Stimulated activated CD4-positive, alpha-beta T cell treated with anti-CD3 and anti-CD28 coated beads, Interleukin-1b, Interleukin-23, amount 100 ng/mL, for 1 hour (primary cell): ENCODE measurements at places on chromosomes 4 and X.

- no peak for DNase-seq
Observed at GRCh38 chr4:151865312-151865711, 104.5 kb upstream of the GATB start.

- no peak for DNase-seq
Observed at GRCh38 chrX:131818297-131818936, 204.7 kb upstream of the STK26 start.

DNA sequence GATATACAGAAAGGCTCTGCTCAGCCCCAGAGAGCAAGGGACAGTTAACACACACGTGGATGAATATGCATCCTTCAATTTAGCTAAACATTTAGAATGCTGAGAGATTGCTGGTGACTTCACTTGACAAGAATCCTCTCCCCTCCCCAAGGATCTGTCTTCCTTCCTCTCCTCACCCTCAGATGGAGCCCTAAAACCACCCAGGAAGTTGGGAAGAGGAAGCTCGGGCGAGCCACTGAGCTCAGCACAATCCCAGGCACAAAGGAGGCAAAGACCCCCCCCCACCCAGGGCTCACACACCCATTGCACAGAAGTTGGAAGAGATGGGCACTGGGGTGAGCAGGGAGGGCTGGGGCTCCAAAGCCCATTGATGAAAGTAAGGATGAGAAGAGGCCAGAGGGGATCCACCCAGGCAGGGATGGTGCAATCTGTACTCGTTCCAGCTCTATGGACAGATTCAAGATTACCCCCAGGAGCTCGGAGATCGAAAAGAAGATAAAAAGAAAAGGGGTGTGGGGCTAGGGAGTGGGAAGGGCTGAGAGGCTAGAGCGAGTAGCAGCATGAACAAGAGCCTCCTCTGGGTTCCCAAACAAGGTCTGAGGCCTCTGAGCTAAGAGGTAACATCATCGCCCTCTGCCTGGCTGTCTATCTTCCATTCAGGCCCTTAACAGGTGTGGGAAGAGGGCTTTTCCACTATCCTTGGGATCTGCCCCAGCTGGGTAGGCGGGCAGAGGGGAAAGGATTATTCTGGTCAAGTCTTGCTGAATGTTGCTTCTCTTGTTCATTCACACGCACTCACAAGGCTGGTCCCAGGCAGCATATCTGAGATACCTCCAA is 1.2 kb downstream of the TFE3 start:
- DNase-seq = no peak

DNA sequence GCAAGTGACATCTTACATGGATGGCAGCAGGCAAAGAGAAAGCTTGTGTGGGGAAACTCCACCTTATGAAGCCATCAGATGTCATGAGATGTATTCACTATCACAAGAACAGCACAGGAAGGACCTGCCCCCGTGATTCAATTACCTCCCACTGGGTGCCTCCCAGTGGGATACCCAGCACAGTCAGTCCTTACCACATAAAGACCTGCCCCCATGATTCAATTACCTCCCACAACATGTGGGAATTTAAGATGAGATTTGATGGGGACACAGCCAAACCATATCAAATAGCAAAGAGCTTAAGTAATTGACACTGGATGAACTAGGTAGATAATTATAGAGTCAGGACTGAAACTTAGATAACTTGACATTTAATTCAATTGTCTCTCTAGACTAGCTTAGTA is 85.6 kb downstream of the SLIT2 start:
- DNase-seq = no peak

DNA sequence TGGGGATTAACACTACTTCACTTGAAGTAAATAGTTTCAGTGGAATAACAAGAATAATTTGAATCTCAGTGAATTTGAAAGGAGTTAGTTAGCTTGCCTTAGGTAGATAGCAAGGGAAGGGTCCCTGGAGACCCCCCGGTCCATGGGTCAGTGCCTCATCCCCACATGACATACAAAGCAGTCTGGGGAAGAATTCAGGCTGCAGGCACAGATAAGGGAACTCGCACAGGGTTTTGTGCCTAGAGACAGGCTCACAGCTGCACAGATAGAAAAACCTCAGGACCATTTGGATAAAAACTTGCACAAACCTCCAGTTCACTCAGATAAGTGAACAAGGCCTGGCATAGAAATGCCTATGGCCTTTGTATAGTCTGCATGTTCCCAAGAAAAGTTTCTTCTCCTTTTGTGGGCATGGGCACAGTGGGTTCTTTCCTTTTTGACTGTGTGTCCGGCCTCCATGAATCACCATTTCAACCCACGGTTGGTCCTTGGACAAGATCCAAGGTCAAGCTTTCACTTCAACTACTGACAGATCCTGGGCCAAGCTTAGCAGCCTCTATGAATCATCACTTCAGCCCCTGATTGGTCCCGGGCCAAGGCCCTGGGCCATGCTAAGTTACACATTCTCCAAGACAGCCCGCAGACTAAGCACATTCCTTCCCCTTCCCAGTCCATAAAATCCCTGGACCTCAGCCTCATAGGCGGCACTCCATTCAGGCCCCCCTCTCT is 108.3 kb upstream of the KLHL4 start:
- DNase-seq = no peak

DNA sequence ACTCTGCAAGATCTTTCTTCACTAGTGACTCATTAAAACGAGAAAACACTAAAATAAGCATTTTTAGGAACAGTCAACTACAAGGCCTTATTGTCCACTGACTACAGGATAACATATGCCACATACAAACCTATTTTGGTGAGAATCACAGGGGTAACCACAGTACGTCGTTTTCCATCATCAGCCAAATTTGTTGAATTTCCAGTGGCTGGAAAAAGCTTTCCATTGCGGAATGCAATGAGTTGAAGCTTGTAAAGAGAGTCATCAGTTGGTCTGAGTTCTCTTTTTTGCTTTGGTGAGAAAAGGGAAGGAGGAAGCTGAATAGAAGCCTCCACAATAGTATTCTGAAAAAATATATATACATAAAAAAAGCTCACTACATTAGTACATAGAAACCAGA is 102.4 kb downstream of the ADGRA3 start:
- no peak for DNase-seq

- DNase-seq = no peak
Observed at GRCh38 chr4:89358935-89359638, 51.5 kb upstream of the GPRIN3 start.

DNA sequence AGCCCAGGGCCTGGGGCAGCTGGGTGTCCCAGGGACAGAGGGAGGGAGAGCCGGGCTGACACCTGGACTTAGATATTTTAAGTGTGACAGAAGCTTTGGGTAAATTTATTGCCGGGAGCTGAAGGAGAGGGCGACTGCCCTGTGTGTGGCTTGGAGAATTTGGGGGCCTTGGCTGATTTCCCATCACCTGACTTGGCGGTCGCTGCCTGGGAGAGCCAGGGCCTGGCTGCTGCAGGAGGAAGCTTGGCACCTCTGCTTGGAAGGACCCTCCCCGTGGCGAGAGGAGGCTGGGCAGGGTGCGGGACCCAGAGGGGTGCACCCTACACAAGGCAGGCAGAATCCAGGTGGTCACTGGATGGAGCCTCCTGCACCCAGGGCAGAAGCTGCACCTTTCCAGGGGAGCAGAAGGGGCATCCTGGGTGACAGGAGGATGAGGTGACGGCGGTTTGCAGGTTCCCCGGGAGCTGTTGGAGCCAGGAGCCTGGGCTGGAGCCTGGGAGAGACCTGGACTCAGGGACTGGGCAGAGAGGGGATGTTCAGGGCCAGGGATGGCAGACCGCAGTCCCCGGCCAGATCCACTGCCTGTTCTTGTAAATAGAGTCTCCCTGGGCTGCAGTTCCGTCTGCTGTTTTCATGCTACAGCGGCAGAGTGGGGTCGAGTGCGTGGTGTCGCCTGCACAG is 72.0 kb downstream of the RGS12 start:
- DNase-seq = no peak
